ENCODE measurements at places on chromosomes 4 and X.

DNA sequence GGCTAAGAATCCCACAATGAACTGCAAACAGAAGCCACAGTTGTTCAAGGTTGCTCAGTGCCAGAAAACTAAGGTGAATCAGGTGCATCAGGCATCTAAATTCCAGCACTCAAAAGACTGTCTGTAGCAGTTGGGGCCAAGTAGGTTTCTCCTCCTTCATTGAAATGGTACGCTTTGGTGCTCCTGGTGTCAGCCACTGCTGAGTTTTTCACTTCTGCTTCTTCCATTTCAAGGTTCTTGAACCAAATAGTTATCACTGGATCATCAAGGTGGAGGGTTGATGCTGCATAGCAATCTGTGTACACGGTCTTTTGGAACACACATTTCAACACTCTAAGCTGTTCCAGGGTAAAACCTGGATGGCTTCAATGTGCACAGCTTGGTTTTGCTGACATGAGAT is 74.4 kb downstream of the TMA16 start:
- DNase-seq = no peak

DNA sequence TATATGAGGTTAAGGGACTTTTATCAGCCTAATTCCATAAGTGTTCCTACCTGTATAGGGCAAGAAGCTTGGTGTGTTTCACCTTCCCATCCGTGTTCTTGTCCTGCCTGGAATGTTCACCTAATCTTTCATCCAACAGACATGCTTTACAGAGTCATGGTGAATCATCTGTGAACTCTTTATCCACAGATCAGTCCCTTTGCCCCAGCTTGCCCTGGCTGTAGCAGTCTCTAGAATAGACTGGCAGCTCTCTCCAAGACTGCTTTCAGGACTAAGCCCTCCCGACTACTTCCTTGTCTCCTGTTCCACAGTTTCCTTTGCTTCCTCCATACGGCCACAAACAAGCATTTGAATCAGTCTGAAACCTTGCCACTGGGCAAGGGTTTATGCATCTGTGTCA is 177.9 kb upstream of the IL15 start:
- no peak for DNase-seq

DNA sequence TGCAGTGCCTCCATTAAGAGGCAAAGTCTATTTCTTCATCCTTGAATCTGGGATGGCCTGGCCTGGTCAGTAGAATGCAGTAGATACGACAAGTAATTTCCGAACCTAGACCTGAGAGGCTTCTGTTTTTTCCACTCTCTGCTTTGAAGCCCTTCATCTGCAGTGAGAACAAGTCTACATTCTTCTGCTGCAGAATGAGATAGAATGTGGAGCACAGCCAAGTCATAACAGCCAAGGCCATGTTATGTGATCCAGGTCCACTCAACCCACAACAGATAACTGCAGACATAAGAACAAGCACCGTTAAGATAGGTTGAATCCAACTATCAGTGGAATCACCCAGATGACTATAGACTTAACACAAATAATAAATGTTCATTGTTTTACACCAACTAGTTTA is 1297.7 kb downstream of the C4orf33 start:
- no peak for DNase-seq

DNA sequence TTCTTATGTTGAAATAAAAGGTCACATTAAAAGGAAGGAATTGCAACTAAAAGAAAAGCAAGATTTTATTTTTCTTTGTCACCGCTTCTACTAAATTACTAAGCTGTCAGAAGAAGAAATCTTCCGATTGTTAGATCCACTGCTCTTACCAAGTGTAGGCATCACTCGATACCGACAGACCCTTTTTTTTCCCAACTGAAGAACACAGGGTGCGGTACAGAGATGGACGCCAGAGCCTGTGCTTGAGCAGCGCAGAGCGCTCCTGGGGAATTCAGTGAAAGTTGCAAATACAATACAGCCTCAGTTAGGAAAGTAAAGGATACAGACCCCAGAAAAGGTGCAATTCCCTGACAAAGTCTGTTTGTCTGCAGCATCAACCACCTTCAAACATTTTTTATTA is 94.9 kb upstream of the WDR17 start:
- DNase-seq = no peak

GRCh38 chr4:5340991-5341451 is 289.7 kb downstream of the STK32B start:
- DNase-seq = no peak

DNA sequence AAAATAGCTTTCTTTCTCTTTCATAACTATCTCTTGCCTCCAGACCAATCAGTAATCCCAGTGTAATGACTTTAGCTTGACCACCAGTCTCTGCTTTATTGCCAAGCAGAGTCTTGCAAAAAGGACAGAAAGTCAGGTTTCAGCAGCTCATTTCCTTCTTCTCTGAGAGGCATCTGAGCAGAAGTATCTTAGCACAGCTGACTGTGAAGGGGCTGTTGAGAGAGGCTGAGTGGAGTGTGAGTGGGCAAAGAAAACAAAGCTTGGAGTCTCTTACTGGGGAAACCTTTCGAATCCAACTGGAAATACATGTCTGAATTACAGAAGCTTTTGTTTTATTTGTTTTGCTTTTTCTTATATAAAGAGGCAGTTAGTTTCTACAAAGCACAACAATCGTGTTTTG is 170.3 kb upstream of the IGFBP7 start:
- DNase-seq = no peak

DNA sequence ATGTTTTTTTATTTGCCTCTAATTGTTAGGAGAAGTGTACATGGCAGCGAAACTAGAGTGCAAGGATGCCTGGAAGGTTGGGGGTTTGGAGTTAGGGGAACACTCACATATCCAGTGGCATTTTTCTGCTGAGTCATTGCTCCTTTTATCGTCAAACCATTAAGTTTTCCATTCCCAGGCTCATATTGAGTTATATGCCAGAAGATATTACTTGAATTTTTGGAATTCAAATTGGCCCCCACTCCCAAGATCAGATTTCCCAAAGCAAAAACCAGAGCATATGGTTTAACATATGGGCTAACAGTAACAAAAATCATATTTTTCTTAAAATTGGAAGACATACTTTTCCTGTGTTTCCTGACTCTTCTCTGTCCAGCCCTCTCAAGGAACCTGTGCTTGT is 152.7 kb downstream of the FSTL5 start:
- DNase-seq = no peak

DNA sequence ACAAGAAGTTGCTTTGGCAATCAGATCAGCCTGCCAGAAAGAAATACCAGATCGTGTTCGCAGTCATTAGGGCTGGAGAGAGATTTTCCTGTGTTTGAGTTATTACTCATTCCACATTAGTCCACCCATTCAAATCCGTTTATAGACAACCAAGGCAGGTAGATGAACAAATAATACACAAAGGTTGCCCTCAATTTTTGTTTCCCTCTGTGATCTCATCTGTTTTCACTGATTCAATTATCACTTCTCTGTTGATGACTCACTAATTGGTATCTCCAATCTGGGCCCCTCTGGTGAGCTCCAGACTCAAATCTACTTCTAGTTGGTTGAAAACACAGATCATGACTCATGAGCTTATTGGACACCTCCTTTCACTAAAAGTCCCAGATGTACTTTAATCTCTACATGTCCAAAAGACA is 54.5 kb downstream of the CHM start:
- no peak for DNase-seq

- DNase-seq = no peak
Observed at GRCh38 chr4:82710197-82710929, 88.2 kb downstream of the SCD5 start.

DNA sequence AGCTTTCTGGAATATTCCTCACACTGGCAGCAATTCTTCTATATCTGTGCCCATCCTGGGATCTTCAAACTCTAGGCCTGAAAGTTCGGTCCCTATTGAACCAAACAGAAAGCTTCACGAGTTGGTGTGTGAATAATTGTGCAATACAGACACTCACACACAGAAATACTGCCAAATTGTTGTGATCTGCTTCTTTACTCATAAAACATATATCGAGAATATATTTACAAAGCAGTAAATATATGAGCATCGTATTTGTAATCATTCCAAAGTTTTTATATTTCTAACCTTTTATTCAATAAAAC is 56.6 kb upstream of the BEX4 start:
- no peak for DNase-seq

DNA sequence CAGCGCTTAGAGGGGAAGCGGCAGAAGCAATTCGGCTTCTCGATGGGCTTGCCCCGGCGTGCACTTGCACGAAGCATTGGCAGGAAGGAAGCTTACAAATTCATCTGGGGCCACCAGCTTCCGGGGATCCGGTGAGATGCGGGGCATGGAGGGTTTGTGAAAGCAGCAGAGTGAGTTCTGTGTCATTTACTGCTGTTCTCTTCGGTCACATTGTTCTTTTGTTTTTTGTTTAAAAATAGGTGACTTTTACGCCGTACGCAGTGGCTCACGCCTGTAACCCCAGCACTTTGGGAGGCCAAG is 47.0 kb downstream of the ASMT start:
- DNase-seq = no peak

DNA sequence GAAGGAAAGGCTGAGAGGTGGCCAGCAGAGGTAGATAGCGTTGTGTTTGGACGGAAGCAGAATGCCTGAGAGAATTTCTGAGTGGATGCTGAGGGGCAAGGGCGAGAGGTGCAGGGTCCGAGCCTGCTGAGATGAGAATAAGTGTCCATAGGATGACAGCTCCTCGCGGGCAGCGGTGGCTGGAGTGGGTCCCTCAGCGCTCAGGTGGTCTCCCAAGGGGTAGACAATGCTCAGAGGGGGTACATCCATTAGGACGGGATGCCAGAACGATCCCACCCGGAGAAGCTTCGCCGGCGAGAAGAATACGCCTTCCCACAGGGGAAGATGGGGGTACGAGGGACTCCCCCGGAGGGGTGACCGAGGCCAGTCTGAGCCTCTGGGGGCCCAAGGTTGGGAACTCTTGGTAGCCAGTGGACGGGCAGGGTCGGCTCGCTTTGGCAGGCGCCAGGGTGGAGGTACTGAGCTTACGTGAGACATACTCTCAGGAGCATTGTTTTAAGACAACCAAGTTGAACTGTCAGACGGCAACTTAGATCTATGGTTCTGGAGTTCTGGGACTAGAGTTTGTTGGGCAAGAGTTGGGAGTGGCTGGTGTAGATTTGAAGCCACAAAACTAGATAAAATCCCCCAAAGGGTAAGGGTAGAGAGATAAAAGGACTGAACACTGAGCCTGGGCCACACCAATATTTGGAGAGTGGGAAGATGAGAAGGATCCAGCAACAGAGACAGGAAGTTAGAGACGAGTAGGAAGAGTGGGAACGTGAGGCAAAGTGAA is 15.8 kb downstream of the BRCC3 start:
- DNase-seq = no peak

GRCh38 chr4:74486905-74487304 is 42.0 kb downstream of the AREG start:
- no peak for DNase-seq

- DNase-seq = no peak
Observed at GRCh38 chr4:168854350-168854921, 155.6 kb downstream of the CBR4 start.

GRCh38 chr4:3516061-3516835 is 16.0 kb downstream of the LRPAP1 start:
- DNase-seq = no peak

- no peak for DNase-seq
Observed at GRCh38 chr4:114264877-114265291, 285.4 kb upstream of the ARSJ start.

- DNase-seq = no peak
Observed at GRCh38 chr4:42277291-42277690, 120.0 kb upstream of the SHISA3 start.

- DNase-seq = no peak
Observed at GRCh38 chrX:103101299-103102042, 8.5 kb upstream of the NXF3 start.

DNA sequence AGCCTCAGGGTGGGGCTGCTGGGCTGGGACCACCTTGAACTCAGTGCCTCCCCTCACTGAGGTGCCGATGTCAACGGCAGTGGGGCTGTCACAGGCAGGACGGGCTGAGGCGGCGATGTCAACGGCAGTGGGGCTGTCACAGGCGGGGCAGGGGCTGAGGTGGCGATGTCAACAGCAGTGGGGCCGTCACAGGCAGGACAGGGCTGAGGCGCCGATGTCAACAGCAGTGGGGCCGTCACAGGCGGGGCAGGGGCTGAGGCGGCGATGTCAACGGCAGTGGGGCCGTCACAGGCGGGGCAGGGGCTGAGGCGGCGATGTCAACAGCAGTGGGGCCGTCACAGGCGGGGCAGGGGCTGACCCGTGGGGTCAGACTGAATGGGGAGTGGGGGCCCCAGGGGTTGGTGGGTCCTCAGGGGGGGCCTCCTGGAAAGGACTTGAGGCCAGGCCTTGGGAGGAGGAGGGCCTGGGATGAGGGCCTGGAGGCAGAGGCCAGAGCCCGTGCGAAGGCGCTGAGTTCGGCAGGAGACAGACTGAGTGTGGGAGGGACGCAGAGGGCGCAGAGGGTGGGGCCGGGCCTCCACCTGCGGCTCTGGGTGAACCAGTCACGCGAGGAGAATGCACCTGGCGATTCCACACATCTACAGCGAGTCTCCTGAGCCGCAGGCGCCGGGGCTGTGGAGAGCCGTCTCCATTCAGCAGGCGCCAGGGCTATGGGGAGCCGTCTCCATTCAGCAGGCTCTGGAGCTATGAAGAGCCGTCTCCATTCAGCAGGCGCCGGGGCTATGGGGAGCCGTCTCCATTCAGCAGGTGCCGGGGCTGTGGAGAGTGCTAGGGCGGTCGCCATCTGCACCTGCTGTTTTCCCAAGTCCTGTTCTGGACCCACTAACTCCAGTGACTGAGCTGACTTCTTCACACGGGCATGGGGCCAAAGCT is 22.9 kb downstream of the ATP5ME start:
- DNase-seq = no peak

GRCh38 chr4:70718811-70719604 is 2.8 kb upstream of the RUFY3 start:
- no peak for DNase-seq

- DNase-seq = no peak
Observed at GRCh38 chr4:46081674-46082073, 42.2 kb downstream of the GABRG1 start.

DNA sequence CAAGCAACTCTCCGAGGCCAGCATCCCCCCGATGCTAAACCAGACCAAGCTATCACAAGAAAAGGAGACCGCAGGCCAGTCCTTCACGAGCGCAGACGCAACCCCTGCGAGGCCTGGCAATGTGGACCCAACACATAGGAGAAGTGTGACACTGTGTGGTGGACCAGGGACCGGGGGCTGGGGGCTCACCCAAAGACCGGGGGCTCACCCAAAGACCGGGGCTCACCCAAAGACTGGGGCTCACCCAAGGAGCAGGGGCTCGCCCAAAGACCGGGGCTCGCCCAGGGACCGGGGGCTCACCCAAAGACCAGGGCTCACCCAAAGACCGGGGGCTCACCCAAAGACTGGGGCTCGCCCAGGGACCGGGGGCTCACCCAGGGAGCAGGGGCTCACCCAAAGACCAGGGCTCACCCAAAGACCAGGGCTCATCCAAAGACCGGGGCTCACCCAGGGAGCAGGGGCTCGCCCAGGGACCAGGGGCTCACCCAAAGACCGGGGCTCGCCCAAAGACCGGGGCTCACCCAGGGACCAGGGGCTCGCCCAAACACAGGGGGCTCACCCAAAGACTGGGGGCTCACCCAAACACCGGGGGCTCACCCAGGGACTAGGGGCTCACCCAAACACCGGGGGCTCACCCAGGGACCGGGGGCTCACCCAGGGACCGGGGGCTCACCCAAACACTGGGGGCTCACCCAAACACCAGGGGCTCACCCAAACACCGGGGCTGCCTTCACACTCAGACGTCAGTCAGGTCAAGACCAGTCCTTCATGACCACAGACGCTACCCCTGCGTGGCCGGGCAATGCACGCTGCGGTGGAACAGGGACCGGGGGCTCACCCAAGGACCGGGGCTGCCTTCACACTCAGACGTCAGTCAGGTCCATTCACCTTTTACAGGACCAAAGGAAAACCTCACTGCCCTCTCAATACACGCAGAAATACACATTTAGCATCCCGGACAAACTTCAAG is 32.9 kb downstream of the PPP2R3B start:
- DNase-seq = no peak

Data from activated T-cell treated with anti-CD3 and anti-CD28 coated beads, Interleukin-2, amount 50 U/mL, for 72 hours (primary cell).